ENCODE measurements at places on chromosomes 4 and X.

GRCh38 chr4:175674219-175674618, 137.8 kb downstream of the GPM6A start:
- no peak for DNase-seq

DNA sequence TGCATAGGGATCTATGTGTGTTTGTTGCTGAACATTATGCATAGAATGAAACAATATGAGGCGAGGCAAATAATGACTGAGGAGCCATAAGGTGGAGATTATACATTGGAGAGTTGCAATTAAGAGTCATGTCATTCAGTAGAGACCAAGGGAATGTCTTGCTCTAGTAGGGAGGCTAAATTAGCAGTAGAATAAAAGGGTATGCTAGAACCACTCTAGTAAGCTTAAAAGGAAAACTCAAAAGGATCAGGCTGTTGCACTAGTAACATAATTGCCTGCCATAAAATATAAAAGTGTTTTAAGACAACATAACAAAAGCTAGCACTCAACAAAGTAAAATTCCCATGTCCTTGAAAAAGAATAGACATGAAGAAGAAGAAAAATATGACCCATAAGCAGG, 586.2 kb upstream of the DIAPH2 start:
- no peak for DNase-seq

DNA sequence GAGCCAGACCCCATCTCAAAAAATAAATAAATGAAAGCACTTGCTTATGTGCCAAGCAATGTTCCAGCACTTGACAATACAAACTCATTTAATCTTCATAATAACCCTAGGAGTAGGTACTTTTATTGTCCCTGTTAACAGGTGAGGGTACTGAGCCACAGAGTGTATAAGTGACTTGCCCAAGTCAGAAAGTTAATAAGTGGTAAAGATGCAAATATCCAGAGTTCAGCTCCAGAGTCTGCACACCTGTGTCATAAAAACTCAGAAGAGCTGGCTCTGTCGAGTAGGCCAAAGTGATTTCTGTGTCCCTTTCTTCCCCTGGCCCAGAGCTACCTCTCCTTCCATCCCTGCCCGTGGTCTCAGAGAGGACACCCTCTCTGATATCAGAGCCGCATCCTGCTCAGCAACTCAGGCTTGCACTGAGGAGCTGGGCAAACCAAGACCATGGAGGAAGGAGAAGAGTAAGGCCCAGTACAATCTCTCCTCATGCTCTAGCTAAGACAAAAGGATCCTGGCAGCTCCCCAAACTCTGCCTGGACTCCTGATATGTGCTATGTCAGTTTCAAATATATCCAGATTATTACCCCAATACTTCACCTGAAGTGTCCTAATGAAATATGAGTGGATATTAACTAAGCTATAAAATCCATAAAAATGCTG, 136.3 kb downstream of the HS6ST2 start:
- no peak for DNase-seq

- DNase-seq: no peak
Measured at GRCh38 chr4:94934864-94935263, 177.1 kb downstream of the BMPR1B start.

DNA sequence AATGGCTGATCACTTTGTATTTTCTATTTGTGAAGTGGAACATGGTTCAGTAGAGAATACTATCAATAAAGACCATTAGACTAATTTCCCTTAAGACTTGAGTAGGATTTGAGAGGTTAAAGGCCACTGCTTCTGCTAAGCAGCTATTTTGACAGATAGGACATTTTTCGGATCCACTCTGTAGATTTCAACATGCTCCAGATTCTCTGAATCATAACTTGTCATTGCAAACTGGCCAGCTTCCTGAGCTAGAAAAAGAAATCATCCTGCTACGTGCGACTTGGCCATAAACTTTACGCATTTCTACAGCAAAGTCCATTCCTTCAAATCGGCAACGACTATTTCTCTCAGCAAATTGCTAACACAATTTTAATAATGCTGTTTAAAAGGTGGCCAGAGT, 55.2 kb downstream of the MGST2 start:
- DNase-seq: peak; percentile 68

- no peak for DNase-seq
Measured at GRCh38 chr4:73777612-73778011, 37.2 kb downstream of the CXCL8 start.

DNA sequence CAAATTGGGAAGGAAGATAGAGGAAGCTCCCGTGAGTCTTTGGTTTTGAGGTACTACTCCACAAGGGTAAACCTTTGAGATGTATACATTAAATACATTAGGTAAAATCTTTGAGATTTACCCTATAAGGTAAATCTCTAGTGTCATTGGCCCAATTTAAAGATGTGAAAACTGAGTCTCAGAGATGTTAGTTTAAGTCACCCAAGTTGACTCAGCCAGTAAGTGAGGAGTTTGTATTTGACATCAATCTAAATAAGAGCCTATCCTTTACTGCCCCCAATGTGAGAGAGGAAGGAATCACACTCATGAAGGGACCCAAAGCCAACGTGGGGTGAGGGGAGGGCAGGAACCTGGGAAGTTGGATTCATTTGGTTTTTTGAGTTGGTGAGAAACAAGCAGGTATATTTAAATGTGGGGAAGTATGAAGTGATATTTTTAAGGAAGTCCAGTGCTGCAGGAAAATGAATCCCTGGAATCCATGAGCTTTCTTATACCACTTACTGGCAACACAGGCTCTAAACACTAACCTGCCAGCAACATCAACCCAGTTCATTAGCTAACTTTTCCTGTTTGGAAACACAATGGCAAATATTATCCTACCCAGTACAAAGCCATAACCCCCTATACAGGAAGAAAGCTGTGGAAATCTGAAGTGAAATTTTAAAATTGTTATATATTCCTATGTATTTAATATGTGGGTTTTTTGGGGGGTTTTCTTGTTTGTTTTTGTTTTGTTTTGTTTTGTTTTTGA, 55.3 kb downstream of the PALLD start:
- DNase-seq: no peak
